ENCODE measurements at places on chromosomes 11 and 22.

- no peak overlapping the region for H3K27ac ChIP-seq
- no peak for DNase-seq
- H3K4me1 ChIP-seq: no peaks in the 10 kb centered on the region
- H3K4me3 ChIP-seq: no peak overlapping the region
Observed at GRCh38 chr11:46229230-46229629, 48.2 kb upstream of the CREB3L1 start.

DNA sequence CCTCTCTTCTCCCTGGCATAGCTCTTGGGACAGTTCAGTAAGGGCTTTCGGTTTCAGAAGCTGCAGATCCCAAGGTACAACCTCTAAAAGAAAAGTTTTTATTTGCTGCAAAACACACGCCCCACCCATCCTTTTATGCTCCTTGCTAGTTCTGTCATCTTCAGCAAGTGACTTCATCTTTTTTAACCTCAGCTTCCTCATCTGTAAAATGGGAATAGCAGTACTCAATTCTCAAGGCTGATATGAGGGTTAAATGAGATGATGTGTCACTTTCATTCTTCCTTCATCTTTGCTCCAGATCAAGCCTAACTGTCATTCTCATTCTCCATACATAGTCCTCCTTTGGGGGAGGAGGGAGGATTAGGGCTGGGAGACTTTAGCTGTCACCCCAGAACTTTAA, 90.0 kb upstream of the ALX4 start:
- no peaks in the 10 kb centered on the region for H3K4me1 ChIP-seq
- H3K27me3 ChIP-seq: no peaks in the 10 kb centered on the region
- no peaks in the 10 kb centered on the region for H3K36me3 ChIP-seq
- no peak overlapping the region for H3K4me3 ChIP-seq
- no peak overlapping the region for H3K27ac ChIP-seq

DNA sequence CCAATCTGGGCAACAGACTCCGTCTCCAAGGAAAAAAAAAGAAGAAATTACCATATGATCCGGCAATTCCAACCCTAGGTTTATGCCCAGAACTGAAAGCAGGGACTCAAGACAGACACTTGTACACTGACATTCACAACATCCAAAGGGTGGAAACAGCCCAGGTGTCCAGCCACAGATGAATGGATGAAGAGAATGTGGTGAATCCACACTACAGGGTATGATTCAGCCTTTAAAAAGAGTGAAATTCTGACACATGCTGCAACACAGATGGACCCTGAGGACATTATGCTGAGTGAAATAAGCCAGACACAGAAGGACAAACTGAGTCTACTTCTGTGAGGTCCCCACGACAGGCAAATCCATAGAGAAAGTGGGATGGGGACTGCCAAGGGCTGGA, 43.9 kb downstream of the SGSM3 start:
- H3K27ac ChIP-seq: no peak overlapping the region
- H3K36me3 ChIP-seq: peaks cover 16% of the 10 kb centered on the region
- no peaks in the 10 kb centered on the region for H3K4me1 ChIP-seq
- DNase-seq: no peak
- H3K27me3 ChIP-seq: no peaks in the 10 kb centered on the region
- no peak overlapping the region for H3K4me3 ChIP-seq

DNA sequence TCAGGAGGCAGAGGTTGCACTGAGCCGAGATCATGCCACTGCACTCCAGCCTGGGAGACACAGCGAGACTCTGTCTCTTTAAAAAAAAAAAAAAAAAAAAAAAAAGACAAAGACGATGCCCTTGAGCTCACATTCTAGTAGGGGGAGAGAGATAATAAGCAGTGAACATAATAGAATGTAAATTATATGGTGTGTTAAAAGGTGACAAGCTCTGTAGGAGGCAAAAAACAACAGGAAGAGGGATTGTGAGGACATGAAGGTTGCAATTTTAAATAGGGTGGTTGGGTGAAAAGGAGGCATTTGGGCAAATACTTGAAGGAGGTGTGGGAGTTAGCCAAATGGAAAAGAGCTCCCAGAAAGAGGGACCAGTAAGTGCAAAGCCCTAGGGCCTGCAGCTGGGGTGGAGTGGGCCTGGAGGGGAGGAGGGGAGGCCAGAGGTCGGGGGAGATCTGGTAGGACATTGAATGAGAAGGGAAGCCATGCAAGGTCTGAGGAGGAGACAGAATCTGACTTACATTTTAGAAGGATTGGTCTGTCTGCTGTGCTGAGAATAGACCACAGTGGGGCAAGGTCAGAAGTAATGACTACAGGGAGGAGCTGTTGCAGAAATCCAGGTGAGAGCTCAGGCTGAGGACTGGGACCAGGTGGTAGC, 26.6 kb downstream of the P2RY2 start:
- no peaks in the 10 kb centered on the region for H3K36me3 ChIP-seq
- DNase-seq: peak; percentile 38

- peaks cover 10% of the 10 kb centered on the region for H3K4me1 ChIP-seq
- peaks cover 3% of the 10 kb centered on the region for H3K36me3 ChIP-seq
- H3K27me3 ChIP-seq: no peaks in the 10 kb centered on the region
- no peak overlapping the region for H3K27ac ChIP-seq
Observed at GRCh38 chr22:46660604-46661201, 40.5 kb downstream of the GRAMD4 start.

DNA sequence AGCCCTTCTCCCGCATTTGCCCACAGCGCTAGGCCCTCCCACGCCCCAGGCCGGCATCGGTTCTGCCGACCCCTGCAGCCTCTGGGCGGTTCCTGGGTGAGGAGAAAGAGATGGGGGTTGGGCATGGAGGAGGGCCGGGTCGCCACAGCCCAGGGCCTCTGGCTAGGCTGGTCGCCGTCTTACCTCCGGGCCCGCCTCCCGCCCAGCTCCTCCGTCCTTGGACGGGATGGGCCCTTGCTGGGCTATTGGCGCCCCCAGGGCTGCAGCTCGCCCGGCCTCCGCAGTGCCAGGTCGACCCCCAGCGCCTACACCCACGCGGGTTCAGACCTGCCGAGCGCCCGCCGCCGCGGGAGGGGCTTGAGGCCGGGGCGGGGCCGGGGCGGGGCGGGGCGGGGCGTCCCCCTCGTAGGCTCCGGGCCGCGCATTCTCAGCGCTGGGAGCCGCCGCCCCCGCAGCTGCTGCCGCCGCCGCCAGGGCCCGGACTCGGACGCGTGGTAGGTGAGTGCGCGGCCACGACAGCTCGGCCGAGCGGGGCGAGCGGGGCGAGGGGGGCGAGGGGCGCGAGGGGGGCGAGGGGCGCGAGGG, at the start of gene CD151:
CD151 (plus strand) TSS at position 424 of the 585 bp plus-strand sequence. CDS start 3,118 bp downstream, outside the sequence.
- H3K27me3 ChIP-seq: no peaks in the 10 kb centered on the region
- H3K36me3 ChIP-seq: peaks cover 7% of the 10 kb centered on the region
- peak within 1 kb of the TSS; percentile 46 for H3K4me3 ChIP-seq
- DNase-seq: peak; percentile 90
- H3K27ac ChIP-seq: peak within 1 kb of the TSS; percentile 85
